ENCODE measurements at places on chromosomes 13 and 19.

DNA sequence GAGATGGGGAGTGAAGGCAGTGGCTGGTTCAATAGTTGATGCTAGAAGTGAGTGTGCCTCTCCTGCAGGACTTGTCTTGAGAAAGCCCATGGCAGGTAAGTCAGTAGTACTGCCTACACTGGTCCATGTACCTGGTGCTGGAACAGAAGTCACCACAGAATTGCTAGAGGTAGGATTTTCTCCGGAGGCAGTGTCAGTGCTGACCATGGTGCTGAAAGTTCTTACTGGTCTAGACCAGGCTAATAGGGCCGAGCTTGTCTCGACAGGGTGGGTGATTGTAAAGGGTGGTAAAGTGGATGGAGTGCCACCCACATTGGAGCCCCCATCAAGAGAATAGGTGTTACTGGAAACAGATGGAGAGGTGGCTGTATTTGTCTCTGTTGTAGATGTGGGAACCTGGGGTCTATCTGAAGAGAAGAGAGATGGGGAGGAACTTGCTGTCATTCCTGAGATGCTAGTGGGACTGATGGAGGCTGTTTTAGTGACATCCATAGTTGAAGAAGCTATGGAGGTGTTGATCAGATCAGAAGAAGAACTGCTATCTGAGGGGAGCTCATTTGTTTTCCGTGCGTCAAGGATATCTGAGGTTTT lies 36.6 kb downstream of the MUC16 start:
- no peak for DNase-seq

- no peak for DNase-seq
Observed at GRCh38 chr13:114152831-114153371, 20.5 kb upstream of the RASA3 start.

DNA sequence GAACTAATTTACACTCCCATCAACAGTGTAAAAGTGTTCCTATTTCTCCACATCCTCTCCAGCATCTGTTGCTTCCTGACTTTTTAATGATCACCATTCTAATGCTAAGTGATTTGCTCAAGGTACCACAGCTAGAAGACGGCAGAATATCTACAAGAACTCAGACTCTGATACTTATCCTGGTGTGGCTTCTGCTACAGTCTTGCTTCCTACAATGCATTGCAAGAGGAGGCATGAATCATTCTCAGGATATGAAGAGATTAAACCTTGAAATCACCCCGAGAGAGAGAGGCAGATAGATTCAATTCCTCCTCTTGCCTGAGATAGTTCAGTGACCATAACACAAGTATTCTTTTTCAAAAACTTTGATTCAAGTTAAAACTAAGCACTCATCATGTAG lies 306.4 kb downstream of the TBC1D4 start:
- DNase-seq, result no peak

GRCh38 chr13:74040200-74040599 lies 94.0 kb downstream of the KLF12 start:
- DNase-seq, result no peak

DNA sequence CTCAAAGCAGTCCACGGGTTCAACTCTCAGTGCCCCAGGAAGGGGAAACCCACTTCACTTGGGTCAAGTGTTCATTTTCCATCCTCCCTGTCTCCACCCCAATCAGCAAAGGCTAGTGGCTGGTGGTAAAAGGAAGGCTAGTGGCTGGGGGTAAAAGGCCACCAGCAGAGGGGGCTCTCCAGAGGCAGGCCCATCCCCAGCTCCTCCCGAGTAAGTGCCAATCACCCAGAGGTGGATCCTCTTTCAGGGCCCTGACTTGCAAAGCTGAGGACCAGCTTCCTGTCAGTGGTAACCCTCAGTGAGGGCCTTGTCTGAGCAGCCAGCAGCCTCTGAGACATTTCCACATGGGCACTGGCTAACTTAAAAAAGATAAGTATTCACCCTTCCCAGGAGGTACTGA lies 22.0 kb upstream of the TPT1 start:
- DNase-seq, result no peak

- DNase-seq, result no peak
Observed at GRCh38 chr19:4575267-4576015, 16.0 kb upstream of the SEMA6B start.

DNA sequence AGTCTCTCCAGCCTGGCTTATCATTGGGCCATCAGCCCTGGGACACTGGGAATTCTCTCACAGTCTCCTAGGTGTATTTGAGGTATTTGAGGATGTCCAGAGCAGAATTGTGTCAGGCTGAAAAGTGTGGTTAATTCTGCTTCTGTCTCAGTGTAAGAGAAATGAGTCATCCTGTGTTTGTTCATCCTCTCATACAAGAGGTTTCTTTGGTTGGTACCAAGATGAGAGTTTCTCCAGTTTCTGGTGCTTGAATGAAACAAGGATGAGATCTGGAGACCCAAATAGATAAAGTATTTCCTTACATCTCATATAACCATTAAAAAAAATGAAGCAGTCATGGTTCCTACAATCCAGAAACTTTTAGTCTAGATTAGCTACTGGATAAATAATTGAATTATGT lies 7.7 kb downstream of the ZNF253 start:
- DNase-seq, result no peak

GRCh38 chr13:107824635-107825034 lies 390.7 kb downstream of the LIG4 start:
- peak; percentile 87 for DNase-seq

DNA sequence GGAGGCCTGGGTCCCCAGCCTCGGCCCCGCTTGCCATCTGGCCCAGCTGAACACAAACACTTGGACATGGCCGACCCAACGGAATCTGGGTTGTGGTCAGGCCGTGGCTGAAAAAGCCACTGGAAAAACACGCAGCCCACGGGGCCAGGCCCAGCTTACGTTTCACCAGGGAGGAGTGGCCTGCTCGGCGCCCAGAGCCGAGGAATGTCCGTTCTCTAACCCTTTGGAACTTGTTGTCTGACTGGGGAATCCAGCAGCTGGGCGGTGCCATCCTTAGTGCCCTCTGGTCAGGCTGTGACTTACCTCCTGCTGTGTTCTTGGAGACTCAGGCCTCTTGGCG lies 13.8 kb downstream of the CILP2 start:
- DNase-seq, result no peak

DNA sequence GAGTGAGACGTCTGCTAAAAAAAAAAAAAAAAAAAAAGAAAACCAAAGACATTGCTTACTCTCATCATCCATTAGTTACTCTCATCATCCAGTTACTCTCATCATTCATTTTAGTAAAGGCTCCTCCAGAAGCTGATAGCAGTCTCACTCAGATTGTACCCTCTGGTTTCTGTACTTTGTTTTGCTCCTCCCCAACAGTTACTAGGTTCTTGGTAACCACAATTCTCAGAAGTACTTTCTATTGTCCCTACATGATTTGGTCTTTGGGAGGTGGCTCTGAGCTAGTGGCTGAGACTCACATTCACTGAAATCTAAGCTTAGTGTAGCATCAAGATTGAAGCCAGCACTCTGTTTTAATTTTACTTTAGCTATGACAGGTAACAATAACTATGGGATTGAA lies 14.3 kb downstream of the ERICH4 start:
- no peak for DNase-seq

- DNase-seq, result no peak
Observed at GRCh38 chr13:50617134-50617721, 226.3 kb downstream of the DLEU7 start.

DNA sequence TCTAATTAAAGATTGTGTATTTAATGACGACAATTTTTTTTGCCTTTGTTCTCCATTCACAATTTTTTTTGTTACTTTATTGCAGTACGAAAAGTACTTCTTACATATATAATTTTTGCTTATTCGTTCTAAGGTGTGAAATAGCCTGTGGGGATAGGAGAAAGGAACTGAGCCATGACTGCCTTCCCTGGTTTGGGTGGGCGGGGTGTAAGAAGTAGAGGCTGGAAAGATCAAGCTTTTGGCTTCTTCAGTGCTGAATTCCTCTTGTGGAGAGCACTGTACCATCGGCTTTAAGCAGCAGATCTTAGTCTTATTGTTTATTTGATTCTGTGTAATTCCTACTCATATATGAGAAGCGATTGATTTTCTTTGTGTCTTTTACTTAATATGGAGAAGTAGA lies 115.8 kb downstream of the NBEA start:
- no peak for DNase-seq

GRCh38 chr19:10335352-10335985 lies 2.1 kb upstream of the RAVER1 start:
- DNase-seq, result no peak

DNA sequence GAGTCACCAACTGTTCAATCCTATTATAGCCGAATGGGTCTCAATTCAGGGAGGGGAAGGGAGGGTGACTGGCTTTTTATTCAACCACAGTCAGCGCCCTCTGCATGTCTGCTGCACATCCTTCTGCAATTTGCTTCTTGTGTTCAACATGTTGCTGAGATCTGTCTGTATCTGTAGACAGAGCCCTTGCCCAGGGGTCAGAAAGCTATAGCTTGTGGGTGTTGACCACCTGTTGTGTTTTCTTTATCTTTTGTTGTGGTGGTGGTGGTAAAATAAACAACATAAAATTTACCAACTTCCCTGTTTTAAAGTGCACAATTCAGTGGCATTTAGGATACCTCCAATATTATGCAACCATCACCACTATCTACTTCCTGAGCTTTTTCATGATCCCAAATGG lies 12.2 kb downstream of the PPP1R12C start:
- DNase-seq, result no peak

DNA sequence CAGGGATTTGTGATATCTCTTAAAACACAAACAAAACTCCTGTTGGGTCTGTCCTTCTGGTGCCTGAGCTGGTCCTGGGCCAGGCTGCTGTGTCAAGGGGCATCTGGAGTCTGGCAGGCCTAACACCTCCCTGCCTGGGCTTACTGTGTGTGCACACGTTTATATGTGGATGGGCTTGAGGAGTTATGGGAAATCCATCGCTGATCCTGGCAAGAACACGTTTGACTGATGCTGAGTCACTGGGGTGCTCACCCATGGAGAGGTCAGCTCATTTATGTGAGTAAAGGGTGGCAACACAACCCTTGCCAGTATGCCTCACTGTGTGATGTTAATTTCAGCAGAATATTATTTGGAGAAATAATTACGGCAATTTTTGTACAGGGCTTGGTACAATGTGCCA lies 44.5 kb upstream of the PCDH8 start:
- DNase-seq, result no peak

GRCh38 chr13:25702386-25702785 lies 330.6 kb downstream of the ATP8A2 start:
- no peak for DNase-seq

DNA sequence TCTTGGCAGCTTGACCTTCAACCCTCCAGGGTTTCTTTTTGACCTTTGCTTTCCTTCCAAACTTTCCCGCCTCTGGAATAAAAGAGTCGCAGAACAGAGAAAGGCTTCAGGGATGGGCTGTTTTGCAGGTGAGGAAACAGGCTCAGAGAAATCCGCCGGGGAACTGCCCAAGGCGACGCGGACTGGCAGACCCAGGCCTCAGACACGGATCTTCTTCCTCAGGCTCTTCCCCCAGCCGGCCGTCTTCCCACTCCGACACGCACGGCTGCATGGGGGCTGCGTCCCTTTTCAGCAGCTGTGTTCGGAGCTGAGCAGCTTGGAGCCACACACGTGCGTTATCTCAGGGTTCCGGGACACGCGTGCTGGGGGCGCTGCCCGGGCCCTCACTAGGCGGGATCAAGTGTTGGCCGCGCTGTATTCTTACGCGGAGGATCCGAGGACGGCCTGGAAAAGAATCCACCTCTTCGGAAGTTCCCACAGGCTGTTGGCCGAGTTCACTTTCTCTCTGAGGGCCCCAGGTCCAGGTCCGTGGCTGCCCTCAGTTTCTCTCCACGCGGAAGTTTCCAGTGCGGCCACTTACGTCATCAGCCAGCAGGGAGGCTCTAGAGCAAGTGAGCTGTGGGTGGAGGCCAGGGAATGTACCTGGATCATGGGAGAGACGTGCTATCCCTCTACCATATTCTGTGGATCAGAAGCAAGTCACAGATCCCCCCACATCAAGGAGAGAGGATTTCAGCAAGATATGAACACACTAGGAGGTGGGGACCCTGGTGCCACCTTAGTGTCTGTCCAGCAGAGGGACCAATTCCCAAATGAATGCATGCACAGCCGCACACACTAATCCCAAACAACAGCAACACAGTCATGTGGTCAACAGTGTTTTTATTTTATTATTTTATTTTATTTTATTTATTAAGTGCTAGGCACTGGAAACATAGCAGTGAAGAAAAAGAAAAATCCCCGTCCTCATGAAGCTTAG lies 100.4 kb downstream of the ING1 start:
- no peak for DNase-seq

- DNase-seq, result no peak
Observed at GRCh38 chr19:45526143-45526542, 18.9 kb downstream of the VASP start.

DNA sequence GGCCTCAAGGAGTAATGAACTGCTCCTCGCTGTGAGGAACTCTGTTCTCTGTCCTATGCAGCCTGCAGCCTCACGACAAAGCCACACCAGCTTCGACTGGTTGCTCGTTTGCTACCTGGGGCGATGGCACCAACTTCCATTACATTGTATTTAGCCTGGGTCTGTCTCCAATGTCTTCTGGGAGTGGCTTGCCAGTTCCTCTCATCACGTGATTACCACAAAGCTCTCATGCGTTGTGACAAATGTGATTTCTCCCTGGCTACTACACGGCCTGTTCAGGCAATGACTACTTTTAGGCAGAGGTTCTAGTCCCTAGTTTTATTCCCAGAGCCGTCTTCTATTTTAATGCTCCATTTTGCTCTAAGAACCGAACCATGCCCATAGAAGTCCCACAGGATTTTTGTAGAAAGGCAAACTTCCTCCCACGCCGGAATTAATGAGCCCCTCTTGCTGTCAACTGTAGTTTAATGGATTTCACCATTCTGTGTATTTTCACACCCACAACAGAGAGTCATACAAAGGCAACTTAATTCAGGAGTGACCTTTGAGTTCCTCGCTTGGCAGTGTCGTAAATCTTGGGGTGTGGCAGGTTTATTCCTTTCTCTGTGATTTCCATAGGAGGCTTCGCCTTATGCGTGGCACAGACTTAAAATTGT lies 351.9 kb downstream of the EFNB2 start:
- no peak for DNase-seq

Data from NCI-H1417 treated with DMSO at 0.1 percent for 48 hours (cell line).